ENCODE measurements at places on chromosomes 4 and X.

GRCh38 chrX:134548257-134549201, 88.6 kb downstream of the HPRT1 start:
- DNase-seq, result no peak

DNA sequence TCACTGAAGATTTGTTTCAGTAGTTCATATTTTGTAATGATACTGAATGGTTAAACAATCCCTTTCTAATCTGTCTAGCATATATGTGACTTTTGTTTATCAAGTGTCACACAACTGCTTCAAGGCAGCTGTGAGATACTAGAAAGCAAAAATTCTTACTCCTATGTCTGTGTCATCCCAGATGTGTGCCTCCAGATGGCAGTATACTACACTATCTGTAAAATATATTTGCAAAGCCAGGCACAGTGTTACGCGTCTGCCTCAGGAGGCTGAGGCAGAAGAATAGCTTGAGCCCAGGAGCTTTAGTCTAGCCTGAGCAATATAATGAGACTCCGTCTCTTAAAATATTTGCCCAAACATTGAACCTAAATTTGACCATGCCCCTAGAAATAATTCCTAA, 4.0 kb downstream of the NUDT10 start:
- no peak for DNase-seq

DNA sequence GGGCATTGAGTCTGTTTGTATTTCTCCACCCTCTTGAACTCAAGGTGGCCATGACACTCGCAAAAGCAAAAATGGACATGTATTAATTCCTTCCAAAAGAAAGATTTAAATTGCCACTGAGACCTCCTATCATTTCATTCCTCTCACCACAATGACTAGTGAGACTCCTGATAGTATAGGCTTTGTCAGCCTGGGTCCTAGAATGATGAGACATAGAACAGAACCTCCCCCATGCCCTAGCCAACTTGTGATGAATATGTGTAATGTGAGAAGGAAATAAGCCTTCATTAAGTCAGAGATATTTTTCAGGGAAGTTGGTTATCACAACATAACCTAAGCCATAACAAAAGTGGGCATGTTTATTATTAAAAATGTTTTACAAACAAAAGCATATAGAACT, 62.5 kb downstream of the ASB9 start:
- DNase-seq, result no peak

GRCh38 chrX:23287191-23287725, 47.4 kb upstream of the PTCHD1 start:
- no peak for DNase-seq

- no peak for DNase-seq
These were observed 131.8 kb upstream of the NKX1-1 start for GRCh38 chr4:1538096-1538410.

DNA sequence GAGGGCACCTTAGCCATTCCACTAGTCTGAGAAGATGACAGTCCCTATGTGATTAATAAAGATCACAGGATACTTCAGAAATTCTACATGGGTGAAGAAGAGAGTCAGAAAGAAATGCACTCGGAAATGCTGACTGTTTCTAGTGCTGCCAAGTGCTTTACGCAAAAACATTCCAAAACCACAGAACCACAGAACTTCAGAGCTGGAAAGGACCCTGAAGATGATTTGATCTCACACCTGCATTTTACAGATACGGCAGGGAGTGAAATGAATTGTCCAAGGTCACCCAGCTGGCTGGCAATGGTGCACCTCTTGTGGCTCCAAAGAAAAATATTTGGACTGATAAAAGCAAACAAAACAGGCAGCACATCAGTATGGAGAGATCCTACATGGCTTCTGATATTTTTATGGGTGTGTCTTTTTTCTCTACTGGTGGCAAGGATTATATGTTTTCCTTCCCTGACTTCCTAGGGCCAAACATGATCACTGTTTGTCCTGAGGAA, 115.9 kb downstream of the MAML3 start:
- no peak for DNase-seq

- DNase-seq, result no peak
These were observed 707 bp upstream of the UNC5C start for GRCh38 chr4:95549246-95550114.

- DNase-seq, result no peak
These were observed 1826.0 kb downstream of the STIM2 start for GRCh38 chr4:28686618-28687017.

DNA sequence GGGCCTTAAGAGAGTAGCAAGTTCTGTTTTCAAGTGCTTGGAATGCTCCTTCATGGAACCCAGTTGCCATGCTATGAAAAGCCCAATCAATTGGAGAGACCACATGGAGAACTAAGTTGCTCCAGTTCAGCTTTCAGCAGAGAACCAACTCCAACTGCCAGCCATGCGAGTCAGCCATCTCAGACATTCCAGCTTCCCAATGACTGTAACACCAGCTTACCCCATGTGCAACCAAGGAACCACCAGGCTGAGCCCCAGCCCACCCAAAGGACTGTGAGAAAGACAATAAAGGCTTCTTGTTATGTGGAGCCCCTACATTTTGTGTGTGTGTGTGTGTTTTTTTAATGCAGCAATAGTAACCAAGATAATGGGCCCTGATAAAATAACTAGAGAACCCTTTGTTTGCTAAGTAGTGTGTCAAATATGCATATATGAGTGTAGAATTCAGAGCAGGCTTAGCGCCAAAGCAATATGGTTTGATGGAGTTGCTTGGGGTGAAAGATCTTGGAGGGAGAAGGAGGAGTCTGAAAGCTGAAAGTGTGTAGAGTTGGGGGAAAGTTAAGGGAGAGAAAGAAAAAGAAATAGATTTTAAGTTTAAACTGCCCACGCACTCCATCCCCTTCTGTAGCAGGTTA, 35.0 kb upstream of the CCKAR start:
- no peak for DNase-seq

- no peak for DNase-seq
These were observed 247.0 kb downstream of the C4orf33 start for GRCh38 chr4:129342819-129343408.

DNA sequence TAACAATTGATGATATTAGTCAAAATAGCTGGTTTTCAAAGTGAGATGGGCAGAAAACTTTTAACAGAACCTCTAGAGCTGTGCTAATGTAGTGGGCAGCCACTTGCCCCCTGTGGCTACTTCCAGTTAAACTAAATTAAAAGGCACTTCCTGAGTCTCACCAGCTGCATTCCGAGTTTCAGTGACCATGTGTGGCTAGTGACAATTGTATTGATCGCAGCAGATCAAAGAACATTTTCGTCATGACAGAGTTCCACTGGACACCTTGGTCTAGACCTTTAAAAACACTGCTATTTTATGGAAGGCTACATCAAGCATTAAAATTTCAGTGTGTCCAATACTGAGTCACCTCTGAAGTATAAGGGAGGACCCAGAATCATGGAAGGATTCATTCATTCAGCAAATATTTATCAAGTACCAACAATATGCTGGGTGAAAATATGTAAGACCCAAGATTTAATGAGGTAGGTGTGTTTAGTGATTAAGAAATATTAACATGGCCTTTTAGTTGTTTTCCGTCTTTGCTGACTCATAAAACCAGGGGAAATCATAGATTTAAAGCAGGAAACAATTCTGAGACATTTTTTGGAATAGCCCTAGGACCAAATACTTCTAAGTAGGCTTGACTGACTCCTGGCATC, 5.1 kb upstream of the FAT1 start:
- no peak for DNase-seq

DNA sequence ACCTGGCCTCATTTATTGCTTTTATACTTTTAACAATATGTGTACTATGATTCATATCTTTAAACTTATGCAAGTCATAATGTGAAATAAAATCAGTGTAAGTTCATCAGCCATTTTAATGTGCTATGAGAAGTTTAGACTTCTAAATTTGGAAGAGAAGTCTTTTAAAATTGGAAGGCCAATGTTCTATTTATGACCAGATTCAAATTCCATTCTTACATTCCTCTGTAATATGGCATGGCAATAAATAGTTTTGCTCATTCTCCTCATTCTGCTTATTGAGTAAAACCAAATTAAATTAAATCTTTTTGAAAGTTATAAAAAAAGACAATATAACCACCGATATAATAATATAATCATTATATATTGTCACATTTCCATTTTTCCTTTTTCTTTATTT, 126.2 kb downstream of the SORBS2 start:
- DNase-seq, result no peak

DNA sequence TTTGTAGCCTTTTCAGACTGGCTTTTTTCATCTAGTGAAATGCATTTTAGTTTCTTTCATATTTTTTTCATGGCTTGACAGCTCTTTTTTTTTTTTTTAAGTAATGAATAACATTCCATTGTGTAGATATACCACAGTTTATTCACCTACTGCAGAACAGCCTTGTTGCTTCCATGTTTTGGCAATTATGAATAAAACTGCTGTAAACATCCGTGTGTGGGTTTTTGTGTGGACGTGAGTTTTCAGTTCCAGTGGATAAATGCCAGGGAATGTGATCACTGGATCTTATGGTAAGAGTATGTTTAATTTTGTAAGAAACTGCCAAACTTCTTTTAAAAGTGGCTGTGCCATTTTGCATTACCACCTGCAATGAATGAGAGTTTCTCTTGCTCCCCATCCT, 160.8 kb downstream of the SOWAHB start:
- no peak for DNase-seq

DNA sequence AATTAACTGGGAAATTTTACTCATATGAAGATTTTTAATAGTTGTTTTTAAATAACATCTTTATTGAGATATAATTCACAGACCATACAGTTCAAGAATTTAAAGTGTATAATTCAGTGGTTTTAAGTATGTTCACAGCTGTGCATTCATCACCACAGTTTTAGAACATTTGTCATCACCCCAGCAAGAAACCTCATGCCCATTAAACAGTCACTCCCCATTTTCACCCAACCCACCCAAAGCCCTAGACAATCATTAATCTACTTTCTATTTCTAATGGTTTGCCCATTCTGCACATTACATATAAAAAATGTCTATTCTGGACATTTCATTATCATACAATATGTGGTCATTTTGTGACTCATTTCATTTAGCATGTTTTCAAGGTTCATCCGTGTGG, 2.8 kb downstream of the UPRT start:
- DNase-seq, result no peak

GRCh38 chr4:124641715-124642381, 70.7 kb downstream of the ANKRD50 start:
- DNase-seq, result no peak

DNA sequence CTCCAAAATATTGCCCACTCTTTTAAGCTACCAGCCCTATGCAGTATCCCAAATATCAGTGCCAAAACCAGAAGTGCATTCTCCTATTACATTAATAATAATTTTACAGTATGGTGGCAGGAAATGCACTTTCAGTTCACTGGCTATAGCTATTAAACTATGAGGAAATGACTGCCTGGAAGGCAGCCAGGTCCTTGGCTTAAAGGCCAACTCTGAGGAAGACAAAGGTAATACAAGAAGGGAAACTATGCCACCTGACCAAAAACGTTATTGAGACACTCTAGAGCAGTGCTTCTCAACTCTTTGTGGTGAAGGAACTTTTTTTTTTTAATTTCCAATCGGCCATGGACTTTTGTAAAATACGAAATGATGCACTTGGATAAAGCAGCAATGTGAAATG, 133.6 kb upstream of the VAMP7 start:
- no peak for DNase-seq

DNA sequence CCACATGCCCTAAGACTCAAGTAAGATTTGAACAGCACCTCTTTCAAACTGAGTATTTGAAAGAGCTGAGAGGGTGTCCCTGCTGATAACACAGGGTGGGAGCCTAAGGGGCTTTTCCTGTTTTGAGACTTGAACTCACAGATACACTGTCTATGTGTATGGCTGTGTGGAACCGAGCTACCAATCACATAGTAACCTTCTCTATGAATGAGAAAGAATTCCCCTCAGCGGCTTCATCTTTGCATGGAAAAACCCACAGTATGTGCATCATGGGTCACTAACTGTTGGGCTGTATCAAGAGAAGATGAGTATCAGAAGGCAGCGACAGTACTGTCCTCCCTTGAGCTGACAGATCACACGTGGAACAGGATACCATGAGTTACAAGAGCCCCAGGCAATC, 336.3 kb downstream of the AFF2 start:
- no peak for DNase-seq

- peak; percentile 9 for DNase-seq
These were observed 88.1 kb downstream of the CAMK2D start for GRCh38 chr4:113673450-113673849.

DNA sequence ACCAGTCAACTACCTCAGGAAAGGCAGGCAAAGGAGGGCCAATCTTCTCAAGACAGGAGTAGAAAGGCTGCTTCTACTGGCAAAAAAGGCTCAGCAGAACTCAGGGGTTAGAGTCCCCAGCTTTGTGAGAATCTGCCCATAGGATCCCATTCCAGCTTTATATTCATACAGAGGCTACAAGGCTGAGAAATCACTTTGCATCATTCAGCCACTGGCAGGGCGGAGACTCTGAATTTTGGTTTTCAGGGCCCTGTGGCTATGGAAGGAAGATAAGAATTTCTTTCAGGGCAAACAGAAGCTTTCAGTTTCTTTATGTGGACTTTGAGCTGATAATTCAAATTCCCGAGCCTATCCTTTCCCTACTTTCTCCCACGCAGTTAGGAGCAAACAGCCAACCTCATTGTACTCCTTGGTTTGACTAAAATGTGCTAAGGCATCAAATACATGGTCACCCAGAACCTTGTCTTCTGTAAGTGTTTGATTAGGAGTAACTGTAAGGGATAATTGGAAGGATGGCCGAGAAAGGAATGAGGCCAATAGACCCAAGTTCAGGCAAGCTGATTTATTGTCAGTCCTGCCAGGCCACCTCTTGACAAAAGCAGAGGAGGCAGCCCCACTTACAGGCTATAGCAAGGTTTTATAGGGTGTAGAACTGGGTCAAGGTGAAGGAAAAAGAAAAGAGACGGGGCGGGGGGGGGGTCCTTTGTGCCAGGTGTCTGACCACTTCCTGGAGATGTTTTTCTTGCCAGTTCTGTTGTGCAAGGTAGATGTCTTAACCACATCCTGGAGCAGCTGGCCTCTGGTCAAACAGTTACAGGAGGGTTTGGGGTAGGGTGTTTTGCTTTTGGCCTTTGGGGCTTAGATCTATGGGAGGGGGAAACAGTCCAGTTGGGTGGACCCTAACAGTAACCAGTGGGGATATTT, 165.3 kb upstream of the PPP1R2C start:
- DNase-seq, result no peak

- no peak for DNase-seq
These were observed 898.8 kb downstream of the C4orf33 start for GRCh38 chr4:129994715-129995114.

GRCh38 chr4:34365946-34366345, 1878.4 kb downstream of the ARAP2 start:
- no peak for DNase-seq

GRCh38 chr4:74623041-74623440, 171.3 kb downstream of the BTC start:
- DNase-seq, result no peak

DNA sequence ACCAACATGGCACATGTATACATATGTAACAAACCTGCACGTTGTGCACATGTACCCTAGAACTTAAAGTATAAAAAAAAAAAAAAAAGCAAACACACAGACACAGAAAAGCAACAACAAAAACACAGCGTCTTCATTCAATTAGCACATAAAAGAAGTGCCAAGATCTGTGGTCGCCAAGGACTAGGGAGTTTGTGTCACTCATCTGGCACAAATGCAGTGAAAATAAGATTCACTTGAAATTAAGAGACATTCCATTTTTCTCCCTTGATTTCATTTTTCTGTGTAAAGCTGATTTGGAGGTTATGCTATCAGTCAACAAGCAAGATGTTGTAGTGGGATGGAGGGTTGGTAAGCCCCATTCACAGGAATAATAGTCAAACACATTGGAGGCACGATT, 115.3 kb downstream of the FAT4 start:
- no peak for DNase-seq

GRCh38 chrX:39822133-39822748, 275.5 kb downstream of the BCOR start:
- no peak for DNase-seq

Data from activated gamma-delta T cell treated with anti-CD3 and anti-CD28 coated beads, Interleukin-2, amount 50 U/mL, for 16 hours (primary cell).